GM12878 (cell line): ENCODE measurements at places on chromosomes 1 and 21. TPM values are rescaled to one million over a fixed set of nuclear protein-coding genes. Genes with fewer than 3 reads are reported as not detected.

OBSCN gene
- polyA plus RNA-seq: 0.06 and 0.26 TPM in 2 replicates

LRRC8C gene
- polyA plus RNA-seq: 10.8 and 11.3 TPM in 2 replicates

DNA sequence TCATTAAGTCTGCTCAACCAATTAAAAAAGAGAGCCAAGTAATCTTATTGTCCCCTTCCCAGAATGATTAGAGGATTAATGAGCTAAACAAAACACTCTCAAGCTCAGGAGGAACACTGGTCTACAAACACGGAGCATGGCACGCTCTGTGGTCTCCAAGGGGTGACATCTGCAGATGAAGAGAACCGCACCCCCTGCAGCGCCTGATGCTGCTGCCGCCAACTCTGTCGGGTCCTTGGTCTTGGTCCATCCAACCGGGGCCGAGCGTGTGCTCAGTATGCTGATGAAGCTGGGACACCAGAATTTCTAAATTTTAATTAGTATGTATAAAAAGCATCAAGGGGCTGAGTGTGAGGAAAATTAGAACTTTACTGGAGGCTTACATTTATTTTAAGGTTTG, 82.7 kb downstream of the LPAR3 start:
- DNase-seq: no peak

VWA5B1 gene
- polyA plus RNA-seq: not detected in 2 replicates

- no peak for DNase-seq
Measured at GRCh38 chr1:87766737-87767136, 438.1 kb downstream of the LMO4 start.

GRHL3 gene
- polyA plus RNA-seq: 0.62 and 0.70 TPM in 2 replicates

- no peak for DNase-seq
Measured at GRCh38 chr1:91487469-91487868, 13.2 kb upstream of the CDC7 start.

- DNase-seq: no peak
Measured at GRCh38 chr21:16007943-16008342, 278.2 kb downstream of the USP25 start.

DNA sequence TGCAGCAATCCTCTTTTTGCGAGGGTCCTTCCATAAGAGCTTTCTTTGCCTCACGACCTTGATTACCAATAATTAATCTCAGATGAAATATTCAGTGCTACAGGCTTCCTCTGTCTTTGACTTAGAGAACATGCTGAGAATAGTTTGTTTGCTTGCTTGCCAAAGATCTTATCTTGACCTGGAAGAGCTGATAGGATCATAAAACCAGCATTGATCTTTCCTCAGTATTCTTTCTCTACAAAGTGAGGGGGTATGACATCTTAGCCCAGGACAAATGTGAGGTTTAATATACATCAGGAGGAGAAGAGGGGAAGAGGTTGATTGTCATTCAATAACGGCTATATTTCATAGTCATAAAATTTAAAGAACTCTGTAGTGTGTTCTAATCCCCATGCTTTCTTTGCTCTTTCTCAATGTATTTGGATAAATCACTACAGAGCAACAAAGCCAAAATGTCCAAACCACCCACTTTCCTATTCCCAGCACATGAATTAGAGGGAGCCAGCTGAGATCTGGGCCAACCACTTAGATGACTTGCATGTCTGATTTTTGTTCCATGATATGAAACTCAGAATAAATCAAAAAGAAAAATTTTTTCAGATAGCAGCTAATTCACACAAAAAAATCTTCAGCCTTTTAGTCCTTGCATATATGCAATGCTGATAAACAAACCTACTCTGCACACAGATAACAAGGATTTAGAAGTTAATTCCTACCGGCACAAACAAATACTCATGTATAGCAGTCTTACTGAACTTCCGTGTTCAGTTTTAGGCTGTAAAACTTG, 50.5 kb upstream of the IPO9 start:
- DNase-seq: no peak

CHIT1 gene
- polyA plus RNA-seq: 0.42 and 0.96 TPM in 2 replicates

GRCh38 chr1:229420224-229420623, 13.7 kb downstream of the ACTA1 start:
- no peak for DNase-seq

DNA sequence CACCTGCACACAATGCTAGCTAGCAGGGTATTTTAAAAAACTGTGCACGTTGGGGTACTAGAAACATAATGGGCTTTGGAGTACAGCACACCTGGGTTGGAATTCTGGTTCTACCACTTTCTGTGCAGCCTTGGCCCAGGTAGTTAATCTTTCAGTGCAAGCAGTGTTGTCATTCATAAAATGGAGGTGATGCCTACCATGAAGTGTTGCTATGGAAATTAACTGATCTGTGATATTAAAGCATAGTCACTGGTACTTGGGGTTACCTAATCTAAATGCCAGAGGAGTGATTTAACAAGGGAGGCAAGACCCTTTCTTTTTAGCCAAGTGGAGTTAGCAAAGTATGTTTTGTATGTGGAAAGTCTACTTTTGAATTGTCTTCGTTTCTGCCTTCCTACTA, 18.0 kb downstream of the ATP1B1 start:
- DNase-seq: no peak

DNA sequence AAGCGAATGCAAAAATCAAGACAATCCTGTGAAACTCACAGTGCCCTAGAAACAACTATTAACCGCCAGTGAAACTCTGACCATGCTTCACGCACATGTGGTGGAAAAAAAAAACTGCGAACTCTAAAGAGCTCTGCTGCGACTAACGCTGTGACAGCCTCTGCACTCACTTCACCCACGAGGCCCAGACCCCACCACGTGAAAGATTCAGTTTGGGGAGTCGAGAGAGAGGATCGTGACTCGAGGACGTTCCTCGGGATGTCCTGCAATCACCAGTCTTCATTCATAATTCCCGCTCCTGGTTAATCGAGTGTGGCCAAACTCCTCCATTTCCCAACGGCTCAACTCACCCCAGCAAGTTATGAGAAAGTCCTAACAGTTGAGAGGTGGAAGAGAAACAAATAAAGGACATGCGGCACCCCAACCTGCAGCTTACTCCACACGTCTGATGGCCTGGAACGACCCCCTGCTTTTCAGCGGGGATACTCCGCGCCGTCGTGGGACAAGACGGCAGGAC, 1.1 kb downstream of the SERBP1 start:
- no peak for DNase-seq

LRRC71 gene
- not detected in 2 replicates for polyA plus RNA-seq

- no peak for DNase-seq
Measured at GRCh38 chr1:211577819-211578639, 932 bp downstream of the SLC30A1 start.
